ENCODE measurements at places on chromosomes 5 and 9.

DNA sequence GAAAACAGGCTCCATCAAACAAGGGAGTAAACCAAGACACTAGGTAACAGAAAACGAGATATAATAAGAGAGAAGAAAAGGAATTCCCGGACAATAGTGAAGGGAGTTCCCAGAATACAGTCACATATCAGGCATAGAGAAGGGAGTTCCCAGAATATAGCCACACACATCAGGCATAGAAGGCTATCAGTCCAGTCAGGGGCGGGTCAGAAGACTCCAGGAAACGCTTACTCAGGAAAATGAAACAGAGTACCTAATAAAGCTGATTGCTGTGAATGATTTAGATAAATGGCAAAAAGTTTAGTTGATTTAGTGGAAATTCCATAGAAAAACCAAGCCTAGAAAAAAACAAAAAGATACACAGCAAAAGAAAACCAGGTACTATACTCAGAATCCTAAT is 4.9 kb downstream of the TOMM5 start:
- no peak for DNase-seq

DNA sequence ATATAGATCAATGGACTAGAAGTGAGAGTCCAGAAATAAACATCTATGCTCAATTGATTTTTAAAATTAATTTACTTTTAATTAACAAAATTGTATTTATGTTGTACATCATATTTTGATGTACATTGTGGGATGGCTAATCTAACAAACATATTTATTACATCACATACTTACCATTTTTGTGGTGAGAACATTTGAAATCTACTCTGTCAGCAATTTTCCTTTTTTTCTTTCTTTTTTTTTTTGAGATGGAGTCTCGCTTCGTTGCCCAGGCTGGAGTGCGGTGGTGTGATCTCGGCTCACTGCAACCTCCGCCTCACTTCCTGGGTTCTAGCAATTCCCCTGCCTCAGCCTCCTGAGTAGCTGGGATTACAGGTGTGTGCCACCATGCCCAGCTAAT is 32.4 kb upstream of the SHB start:
- DNase-seq: no peak

DNA sequence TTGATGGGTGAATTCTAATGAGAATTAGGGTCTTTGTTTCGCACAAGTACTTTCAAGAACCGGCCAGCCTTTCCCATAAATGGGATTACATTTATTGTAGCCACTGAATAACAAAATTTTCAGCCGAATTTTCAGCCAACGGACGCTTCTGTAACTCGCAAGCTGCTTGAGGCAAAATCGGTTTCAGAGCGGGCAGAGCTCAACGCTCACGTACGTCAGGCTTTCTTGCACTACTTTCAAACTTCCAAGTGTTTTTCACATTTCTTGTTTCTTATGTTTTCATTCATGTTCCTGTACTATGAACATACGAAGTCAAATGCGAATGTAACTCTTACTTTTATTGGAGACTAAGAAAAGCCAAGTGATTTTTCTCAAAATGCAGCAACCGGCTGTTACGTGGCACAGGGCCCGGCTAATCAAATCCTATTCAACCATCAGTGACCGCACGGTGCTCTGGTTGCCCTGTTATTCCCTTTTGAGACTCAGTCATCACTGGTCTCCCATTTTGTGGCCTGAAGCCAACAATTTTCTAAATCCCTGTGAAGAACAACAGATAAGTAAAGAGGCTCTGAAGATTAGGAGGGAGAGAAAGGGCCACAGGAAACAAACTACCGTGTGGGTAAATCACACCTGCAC is 68.5 kb downstream of the SLC28A3 start:
- DNase-seq: peak; percentile 11

DNA sequence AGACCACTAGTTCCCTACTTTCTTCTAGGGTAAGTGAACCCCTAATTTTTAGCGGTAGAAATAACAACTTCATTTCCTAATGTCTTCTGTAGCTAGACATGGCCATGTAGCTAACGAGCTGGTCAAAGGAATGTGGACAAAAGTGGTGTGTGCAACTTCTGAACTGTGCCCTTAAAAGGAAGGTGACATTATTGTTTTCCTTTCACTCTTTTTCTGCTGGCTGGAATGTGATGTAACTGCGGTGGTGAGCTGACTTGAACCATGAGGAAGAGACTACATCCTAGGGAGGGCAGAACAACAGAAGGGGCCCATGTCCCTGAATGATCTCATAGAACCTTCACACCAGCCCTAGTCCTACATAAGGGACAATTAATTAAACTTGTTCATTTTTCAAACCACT is 1.3 kb upstream of the SNX2 start:
- no peak for DNase-seq

DNA sequence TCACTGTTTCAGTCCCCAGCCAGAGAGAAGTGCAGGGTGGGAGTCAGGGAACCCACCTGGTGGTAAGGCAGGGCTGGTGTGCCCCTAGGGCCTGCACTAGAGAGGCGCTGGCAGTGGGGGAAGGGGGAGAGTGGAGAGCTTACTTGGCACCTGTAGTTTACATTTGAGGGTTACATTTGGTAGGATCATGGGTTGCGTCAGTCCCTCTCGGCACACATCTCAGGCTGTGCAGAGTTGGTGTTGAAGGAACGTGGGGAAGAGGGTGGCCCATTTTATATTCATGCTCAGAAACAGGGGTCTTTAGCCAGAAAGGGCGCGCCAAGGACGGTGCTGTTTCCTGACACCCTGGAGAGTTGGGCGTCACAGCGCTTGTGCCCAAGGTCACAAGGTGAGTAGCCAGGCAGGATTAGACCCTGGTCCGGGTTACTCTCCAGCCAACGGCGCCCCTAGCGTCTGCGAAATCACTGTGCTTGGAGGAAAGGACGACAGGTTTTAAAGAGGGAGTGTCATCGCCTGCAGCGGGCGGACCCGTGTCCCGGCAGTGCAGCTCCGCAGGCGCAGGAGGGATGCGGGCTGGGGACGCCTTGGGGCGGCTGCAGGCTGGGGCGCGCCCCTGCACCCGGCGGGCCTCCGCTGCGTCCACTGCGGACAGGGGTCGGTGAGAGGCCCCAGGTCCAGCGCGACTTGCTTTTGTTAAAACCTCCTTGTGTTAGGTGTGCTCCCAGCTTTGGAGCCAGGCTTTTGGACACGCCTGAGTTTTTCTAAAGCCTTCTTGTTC is 272.6 kb downstream of the FANCC start:
- no peak for DNase-seq

DNA sequence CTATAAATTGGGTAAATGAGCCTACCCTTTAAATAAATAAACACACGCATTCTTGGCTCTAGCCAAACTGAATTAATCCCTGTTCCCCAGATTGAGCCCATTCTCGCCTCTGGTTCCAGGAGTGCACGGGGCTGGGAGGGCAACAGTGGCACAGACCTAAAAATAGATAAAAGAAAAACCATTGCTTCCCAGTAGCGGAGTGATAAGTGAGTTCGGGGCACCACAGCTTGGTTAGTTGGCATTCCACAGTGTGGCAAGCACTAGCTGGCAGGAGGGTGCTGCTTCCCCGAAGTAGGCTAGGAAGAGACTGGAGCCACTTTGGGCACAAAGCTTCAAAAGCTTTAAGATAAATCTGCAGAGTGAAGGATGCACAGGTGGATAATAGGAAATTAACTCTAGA is 322.2 kb upstream of the SGCD start:
- no peak for DNase-seq

DNA sequence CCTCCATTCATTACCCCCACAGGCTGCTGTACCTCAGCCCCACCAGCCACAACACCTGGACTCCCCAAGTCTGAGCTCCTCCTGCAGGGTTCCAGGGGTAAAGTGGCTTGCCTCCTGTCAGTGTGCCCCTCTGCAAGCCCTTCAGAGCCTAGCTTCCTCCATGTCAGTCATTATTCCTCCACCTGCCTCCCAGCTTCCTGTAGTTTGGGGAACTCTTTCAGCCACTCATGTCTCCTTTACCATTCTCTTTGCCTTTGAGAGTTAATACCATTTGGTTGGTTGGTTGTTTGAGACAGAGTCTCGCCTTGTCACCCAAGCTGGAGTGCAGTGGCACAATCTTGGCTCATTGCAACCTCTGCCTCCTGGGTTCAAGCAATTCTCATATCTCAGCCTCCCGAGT is 36.2 kb downstream of the IRF1 start:
- DNase-seq: no peak

DNA sequence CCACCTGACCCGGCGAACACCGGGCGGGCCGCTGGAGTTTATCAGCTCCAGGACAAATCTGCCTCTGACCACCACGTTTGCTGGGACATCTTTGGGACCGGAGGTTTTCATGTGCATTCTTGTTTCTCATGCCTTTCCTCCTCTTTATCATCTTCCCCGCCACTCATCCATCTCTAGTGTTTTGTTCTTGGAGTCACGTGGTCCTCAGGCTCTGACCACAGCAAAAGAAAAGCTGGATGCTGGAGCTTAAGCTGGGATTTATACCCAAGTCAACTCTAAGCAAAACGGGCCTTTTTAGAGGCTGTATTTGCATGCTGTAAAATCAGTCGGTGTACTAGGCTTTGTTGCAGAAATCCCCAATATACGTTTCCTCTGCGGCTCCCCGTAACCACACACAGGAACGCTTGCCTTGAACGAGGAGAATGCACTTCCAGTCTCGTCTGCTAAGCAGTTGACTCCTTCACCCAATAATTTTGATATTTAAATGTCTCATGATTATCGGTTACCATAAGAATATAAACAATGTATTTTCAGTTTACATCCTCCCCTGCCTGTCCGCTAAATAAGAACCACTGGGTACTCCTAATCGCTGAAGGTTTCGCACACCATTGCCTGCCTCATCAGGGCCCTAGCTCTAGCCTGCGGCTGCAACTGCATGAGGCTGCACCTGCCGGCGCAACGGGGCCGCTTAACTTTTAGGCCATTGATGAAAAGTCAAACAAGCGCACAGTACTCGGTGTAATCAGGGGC is 560 bp upstream of the NDUFS6 start:
- peak; percentile 67 for DNase-seq

- no peak for DNase-seq
Measured at GRCh38 chr9:98087420-98088354, 31.2 kb downstream of the NANS start.

- DNase-seq: no peak
Measured at GRCh38 chr9:114417511-114417910, 29.7 kb upstream of the AKNA start.

GRCh38 chr5:122707796-122708195 is 67.1 kb upstream of the SNX2 start:
- no peak for DNase-seq

DNA sequence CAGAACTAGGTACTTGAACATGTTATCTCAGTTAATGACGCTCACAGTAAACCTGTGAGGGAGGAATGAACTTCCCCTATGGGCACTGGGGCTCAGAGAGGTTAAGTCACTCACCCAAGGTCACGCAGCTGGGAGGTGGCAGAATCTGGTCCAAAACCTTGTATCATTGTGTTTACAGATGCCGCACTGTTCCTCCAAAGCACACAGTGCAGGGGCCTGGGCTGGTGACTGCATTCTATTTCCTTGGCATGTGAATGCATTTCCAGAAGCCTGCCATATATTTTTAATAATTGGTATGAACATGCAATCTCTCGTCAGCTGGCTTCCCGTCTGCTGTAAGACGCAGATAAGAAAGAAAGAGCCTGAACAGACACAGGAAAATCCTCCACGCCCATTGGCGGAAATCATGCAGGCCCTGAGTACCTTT is 77.0 kb upstream of the TBC1D2 start:
- no peak for DNase-seq

GRCh38 chr5:169142264-169142970 is 158.5 kb downstream of the SLIT3 start:
- no peak for DNase-seq

DNA sequence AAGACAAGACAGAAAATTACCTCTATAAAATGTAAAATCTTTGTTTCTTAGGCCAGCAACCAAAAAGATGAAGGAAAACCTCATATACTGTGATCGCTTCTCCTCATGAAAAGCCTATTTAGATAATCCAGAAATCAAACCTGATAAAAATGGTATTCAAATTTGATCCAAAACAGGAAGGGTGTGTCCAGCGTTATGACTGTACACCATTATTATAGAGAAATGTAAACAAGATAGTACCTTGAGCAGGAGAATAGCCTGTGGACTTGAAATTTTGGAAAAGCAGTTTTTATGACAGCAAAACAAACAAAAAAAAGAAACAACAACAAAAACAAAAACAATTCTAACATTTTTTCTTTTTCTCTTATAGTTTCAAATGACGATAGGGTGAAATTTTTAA is 1382.8 kb upstream of the CDH9 start:
- no peak for DNase-seq

- DNase-seq: peak; percentile 74
Measured at GRCh38 chr9:137534256-137535119, 15.7 kb downstream of the PNPLA7 start.

GRCh38 chr5:132591145-132591544 is 34.4 kb downstream of the RAD50 start:
- no peak for DNase-seq

DNA sequence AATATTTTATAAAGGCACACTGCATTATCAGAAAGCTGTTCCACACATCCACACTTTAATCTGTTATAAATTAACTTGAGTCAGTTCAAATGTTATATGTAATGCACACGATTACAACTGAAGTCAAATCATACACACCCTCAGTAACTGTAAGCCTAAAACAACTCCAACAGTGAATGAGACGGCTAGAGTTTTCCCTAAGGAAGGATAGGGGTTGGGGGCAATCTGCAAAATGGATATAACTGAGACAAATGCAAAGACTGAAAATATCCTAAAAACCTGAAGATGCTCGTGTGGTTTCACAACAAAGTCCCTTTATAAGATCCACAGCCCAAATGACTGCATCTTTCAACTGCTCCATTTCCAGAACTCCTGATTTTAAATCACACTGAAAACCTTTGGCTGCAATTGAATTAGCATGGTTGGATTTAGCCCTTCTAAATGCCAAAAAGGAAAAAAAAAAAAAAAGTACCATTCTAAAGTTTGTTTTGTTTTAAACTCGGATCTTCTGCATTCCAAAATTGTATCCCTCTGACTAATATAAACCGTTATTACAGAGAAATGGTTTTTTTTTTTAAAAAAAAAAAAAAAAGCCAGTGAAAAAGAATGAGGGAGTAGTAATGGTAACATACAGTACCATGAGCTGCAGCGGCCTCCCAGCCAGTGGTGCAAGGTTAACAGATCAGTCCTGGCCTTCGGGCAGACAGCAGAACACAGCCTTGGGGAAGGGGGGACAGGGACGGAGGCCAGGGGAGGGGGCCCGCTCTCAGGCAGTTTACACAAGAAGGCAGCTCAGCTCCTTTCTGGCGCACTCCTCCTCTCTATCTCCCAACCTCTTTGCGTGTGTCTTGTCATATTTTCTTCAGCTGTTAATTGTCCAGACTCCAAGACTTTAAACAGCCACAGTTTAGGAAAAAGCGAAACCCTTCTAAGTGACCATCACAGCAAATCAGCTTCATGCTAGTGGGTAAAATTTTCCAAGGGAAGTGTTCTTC is 166.1 kb downstream of the BNC2 start:
- DNase-seq: no peak

DNA sequence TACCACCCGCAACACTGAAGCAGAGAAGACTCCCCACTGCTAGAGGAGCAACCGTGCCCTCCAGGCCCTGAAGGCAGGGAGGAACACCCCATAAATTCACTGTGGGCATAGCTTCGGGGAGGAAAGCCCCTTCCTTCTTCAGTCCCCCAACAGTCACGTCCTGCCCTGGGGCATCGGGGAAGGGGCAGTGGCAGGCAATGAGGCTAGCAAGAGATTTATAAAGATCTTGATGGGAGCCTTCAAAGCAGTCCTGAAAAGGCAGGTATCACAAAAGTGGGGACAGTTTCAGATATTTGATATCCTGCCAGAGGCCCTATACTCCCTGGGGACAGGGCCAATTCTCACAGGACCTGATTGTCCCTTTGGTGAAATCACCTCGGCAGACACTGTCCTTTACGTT is 16.9 kb upstream of the TRIM14 start:
- no peak for DNase-seq

Measured in NCI-H82 (cell line).